Fibroblast of skin of left biceps (primary cell): ENCODE measurements at places on chromosomes 5 and 9.

- DNase-seq: no peak
Observed at GRCh38 chr5:176667637-176668036, 20.4 kb downstream of the TSPAN17 start.

DNA sequence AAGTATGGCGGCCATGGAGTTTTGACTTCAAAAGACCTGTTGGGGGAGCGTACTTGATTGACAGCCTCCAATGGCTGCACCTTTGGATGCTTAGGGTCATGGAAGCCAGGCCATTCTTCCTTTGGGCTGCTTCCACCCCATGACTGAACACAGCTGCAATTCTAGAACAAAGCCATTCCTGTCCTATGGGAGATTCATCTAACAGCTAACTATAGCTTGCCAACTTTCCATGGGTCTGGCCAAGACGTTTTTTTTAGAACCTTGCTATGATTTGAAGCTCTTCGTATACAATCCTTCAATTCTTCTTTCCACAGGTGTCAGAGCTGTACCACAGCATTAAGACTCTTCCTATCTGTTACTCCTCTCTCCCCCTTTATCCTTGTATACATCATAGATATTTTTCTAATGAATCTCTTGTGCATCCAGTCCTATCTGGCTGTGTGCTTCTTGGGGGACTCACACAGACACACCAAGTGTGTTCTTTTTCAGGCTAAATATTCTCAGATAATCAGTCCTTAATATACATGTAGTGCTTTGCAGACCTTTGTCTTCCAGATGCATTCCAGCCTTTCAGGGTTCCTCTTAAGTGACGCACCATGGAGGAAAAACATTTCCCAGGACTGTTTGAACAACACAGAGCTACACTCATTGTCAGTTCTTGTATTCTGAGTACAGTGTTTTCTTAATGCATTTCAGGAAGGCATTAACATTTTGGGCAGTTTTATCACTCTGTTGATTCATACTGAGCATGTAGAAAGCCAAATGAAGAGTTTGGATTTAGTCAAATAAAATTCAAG lies 198.9 kb downstream of the TAF11L14 start:
- DNase-seq: no peak

- DNase-seq: no peak
Observed at GRCh38 chr9:122058709-122059108, 34.4 kb downstream of the TTLL11 start.

- DNase-seq: no peak
Observed at GRCh38 chr5:144983101-144983500, 812.4 kb downstream of the KCTD16 start.

- DNase-seq: no peak
Observed at GRCh38 chr9:76921165-76921564, 15.3 kb upstream of the PRUNE2 start.
